Upper lobe of left lung (tissue), 6 donors: ENCODE measurements at places on chromosomes 4 and X. TPM values are rescaled to one million over a fixed set of nuclear protein-coding genes. Genes with fewer than 3 reads are reported as not detected.

Gene IL3RA
- 62.3 TPM for total RNA-seq

Gene NCAPG
- total RNA-seq = 2.4 TPM

Gene USP17L19
- not detected for total RNA-seq

Gene STK32B
- total RNA-seq = 3.4 TPM

Gene EGFL6
- 6.7 TPM for total RNA-seq

Gene CYLC1
- total RNA-seq = not detected

Gene NAT8L
- 0.22 TPM for total RNA-seq

Gene BBS12
- 2.7 TPM for total RNA-seq

Gene HS3ST1
- total RNA-seq = 9.5 TPM
